ENCODE measurements at places on chromosomes 7 and 10.

DNA sequence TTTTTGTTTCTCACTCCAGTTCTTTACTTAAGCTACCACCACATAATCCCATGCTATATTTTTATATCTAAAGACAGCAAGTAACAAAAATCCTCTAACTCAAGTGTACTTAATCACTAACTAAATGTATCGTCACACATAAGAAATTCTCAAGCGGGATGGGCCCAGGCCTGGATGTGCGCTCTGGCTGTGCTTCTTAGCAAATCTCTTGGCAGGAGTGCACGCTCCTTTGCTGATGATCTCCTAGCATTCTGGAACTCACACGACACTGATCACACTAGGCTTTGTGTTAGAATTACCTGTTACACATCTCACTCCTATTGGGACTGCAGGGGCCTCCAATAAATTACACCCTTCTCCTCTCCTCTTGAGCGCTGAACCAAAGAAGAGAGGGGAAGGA is 46.7 kb upstream of the CALD1 start:
- no peaks in the 10 kb centered on the region for H3K4me1 ChIP-seq
- no peak overlapping the region for H3K4me3 ChIP-seq
- no peak overlapping the region for H3K27ac ChIP-seq
- no peak for DNase-seq

DNA sequence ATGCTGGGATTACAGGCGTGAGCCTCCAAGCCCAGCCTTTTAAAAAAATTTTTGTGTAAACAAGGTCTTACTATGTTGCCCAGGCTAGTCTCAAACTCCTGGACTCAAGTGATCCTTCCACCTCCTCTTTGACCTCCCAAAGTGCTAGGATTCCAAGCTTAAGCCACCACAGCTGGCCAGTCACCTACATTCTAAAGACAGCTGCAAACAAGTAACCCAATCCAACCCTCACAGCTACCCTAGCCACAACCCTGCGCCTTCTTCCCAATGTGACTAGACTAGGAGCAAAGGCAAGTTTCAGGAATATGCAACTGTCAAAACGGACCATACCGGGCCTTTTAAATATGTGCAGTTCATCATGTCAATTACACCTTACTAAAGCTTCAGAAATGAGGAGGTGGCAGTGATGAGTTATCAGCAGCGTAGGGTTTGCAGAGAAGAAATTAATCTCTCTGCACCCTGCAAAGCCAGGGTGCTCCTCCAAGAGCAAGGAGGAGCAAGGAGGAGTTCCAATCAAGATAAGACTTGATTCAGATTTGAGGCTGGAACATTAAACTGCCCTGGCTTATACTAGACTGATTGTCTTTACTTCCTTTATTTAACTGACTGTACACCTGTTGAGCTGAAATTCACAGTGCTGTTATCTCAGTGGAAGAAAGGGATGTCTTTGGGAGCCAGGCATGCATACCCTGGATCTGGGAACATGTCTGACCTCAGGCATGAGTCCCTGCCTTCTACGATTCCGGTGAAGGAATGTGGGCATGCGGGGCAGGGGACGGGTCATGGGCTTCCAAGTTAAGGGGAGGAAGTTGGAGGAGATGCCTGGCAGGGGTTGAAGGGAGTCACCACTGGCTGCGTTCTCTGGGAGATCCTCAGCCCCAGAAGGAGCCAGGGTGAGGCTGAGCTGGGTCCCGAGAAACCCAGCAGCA is 15.5 kb upstream of the TMEM120A start:
- H3K27ac ChIP-seq, result peak overlapping the region; percentile 5
- no peaks in the 10 kb centered on the region for H3K4me1 ChIP-seq
- H3K4me3 ChIP-seq, result no peak overlapping the region
- no peaks in the 10 kb centered on the region for H3K36me3 ChIP-seq
- no peaks in the 10 kb centered on the region for H3K27me3 ChIP-seq
- no peak for DNase-seq

- H3K4me3 ChIP-seq, result no peak overlapping the region
- H3K27me3 ChIP-seq, result no peaks in the 10 kb centered on the region
- no peak overlapping the region for H3K27ac ChIP-seq
- no peaks in the 10 kb centered on the region for H3K36me3 ChIP-seq
- DNase-seq, result no peak
- no peaks in the 10 kb centered on the region for H3K4me1 ChIP-seq
These were observed 104.4 kb downstream of the TAF3 start for GRCh38 chr10:7922707-7923106.

DNA sequence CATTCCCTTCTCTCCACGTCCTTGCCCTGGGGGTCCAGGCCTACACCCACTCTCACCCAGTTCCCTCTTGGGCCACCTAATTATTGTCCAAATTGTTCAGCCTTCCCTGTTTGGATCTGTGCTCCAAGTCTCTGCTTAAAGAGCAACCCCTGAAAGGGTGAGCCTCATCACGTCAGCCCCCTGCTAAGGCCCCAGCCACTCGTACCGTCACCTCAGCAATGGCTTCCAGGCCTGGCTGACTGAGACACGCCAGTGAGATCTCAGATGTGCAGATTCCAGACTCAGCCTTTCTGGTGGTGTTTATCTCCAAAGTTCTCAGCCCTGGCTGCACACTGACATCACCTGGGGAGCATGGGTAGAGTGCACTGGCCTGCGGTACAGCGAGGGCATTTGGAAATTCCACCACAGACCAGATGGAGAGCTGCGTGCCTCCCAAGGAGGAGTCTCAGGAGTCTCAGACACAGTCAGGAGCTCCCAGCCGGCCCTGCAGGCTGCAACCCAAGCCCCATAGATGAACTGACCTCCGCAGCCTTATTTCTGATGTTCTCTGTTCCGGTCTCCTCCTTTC is 87.5 kb downstream of the PRKAG2 start:
- no peaks in the 10 kb centered on the region for H3K27me3 ChIP-seq
- H3K36me3 ChIP-seq, result no peaks in the 10 kb centered on the region
- DNase-seq, result no peak
- H3K27ac ChIP-seq, result no peak overlapping the region
- no peaks in the 10 kb centered on the region for H3K4me1 ChIP-seq

DNA sequence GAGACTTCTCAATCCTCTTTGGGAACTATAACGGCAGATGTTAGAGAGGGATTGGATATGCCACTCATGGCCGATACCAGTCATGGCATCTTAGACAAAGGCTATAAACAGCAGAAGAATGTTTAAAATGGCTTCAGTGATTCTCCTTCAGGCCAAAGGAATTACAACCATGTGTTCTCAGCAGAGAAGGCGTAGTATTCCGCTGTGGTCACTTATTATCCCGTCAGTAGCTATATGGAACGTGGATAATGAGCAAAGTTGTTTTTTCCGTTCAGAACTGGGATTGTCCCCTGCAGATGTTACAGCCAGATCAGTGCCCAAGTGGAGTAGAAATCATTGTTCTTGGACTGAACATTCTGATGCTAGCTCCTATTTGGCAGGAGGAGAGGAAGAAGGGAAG is 43.1 kb downstream of the TEX36 start:
- no peak overlapping the region for H3K4me3 ChIP-seq
- H3K27me3 ChIP-seq, result no peaks in the 10 kb centered on the region
- DNase-seq, result no peak
- no peak overlapping the region for H3K27ac ChIP-seq

- H3K27me3 ChIP-seq, result no peaks in the 10 kb centered on the region
- no peak overlapping the region for H3K27ac ChIP-seq
- no peaks in the 10 kb centered on the region for H3K36me3 ChIP-seq
- H3K4me1 ChIP-seq, result no peaks in the 10 kb centered on the region
These were observed 1613.0 kb upstream of the LRRTM3 start for GRCh38 chr10:65312876-65313275.

GRCh38 chr10:86661161-86662025 is 6.9 kb upstream of the LDB3 start:
- H3K36me3 ChIP-seq, result no peaks in the 10 kb centered on the region
- no peak for DNase-seq
- peaks cover 5% of the 10 kb centered on the region for H3K4me1 ChIP-seq
- H3K4me3 ChIP-seq, result no peak overlapping the region

DNA sequence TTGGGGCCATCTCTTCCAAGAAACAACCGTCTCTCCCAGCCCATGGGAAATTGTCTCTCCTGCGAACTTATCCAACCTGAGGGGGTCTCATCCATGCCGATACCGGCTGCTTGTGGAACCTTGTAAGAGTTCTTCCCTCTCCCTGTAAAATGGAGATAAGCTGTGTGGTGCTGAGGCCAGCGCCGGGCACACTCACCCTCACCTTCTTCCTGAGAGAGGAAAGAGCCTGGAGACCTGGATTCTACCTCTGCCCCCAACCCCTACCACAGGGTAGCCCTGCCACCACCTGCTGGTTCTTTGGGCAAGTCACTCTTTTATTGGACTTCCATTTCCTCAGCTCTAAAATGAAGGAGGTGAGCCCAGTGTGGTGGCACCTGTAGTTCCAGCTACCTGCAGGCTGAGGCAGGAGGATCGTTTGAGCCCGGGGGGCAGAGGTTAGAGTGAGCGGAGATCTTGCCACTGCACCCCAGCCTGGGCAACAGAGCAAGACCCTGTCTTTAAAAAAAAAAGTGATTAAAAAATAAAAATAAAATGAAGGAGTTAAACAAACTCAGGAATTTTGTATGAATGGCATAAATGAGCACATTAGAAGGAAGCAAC is 38.4 kb upstream of the PSAP start:
- no peak for DNase-seq
- H3K4me3 ChIP-seq, result peak overlapping the region; percentile 36
- H3K27me3 ChIP-seq, result no peaks in the 10 kb centered on the region

DNA sequence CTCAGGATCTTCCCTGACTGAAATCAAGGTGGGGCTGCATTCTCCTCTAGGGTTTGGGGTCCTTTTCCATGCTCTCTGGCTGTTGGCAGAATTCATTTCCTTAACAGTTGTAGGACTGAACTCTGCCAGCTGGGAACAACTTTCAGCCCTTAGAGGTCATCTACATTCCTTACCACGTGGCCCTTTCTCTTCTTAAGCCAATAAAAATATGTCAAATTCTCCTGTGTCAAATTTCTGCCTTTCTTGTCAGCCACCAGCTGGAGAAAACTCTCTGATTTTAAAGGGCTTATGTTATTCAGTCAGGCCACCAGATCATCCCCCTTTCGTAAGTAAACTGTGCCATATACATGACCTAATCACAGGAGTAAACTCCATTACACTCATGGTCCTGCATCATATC is 95.3 kb upstream of the IL6 start:
- no peaks in the 10 kb centered on the region for H3K4me1 ChIP-seq
- no peak overlapping the region for H3K4me3 ChIP-seq
- H3K27me3 ChIP-seq, result no peaks in the 10 kb centered on the region

- DNase-seq, result no peak
- H3K27ac ChIP-seq, result no peak overlapping the region
- no peaks in the 10 kb centered on the region for H3K4me1 ChIP-seq
These were observed 586.6 kb downstream of the SUGCT start for GRCh38 chr7:40721342-40721949.

DNA sequence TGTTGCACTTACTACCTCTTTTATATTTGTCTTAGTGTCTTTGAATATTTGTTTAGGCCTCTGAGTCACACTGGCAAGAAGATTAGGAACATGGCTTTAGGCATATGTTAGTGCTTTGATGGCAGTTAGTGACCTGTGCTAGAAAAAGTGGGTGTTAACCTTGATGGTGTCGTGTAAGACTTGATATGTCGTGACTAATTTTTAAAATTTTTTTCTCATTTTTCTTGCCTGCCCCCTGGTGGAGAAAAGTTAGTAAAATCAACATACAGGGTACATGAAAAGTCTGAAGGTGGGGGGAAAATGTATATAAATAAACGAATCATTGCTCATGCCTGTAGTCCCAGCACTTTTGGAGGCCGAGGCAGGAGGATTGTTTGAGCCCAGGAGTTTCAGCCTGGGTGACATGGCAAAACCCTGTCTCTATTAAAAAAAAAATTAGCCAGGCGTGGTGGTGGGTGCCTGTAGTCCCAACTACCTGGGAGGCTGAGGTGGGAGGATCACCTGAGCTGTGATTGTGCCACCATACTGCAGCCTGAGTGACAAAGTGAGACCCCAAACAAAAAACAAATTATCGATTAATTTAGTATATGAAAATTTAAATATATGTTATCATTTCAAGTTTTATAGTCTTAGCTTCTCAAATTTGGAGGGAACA is 44.6 kb downstream of the TAX1BP1 start:
- DNase-seq, result no peak
- no peak overlapping the region for H3K27ac ChIP-seq
- no peaks in the 10 kb centered on the region for H3K27me3 ChIP-seq
- H3K4me1 ChIP-seq, result no peaks in the 10 kb centered on the region

GRCh38 chr7:69780379-69780778 is 182.1 kb downstream of the AUTS2 start:
- H3K4me3 ChIP-seq, result no peak overlapping the region
- no peaks in the 10 kb centered on the region for H3K36me3 ChIP-seq
- H3K27me3 ChIP-seq, result no peaks in the 10 kb centered on the region
- no peak for DNase-seq
- H3K4me1 ChIP-seq, result no peaks in the 10 kb centered on the region
- H3K27ac ChIP-seq, result no peak overlapping the region

DNA sequence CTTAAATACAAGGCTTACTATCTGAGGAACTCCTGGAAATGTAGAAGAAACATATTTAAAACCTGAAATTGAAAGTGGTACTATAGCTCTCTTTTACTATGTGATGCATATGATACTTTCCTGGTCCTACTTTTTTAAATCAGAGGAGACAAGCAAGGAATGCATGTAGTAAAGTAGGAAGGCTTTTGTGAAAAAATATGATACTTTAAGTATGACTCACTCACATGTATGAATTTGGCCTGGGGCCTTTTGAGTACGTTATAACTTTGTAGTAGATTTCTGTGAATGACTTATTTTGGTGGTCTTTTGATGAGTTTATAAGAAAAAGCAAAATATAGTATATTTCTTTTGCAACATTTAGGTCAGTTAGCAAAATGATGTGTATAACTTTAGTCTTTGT is 53.8 kb downstream of the TAX1BP1 start:
- H3K27ac ChIP-seq, result no peak overlapping the region
- no peaks in the 10 kb centered on the region for H3K27me3 ChIP-seq
- DNase-seq, result no peak
- no peak overlapping the region for H3K4me3 ChIP-seq
- no peaks in the 10 kb centered on the region for H3K36me3 ChIP-seq
- no peaks in the 10 kb centered on the region for H3K4me1 ChIP-seq

GRCh38 chr10:26662864-26663263 is 34.6 kb upstream of the PDSS1 start:
- H3K27me3 ChIP-seq, result no peaks in the 10 kb centered on the region
- no peak for DNase-seq
- H3K27ac ChIP-seq, result no peak overlapping the region
- no peak overlapping the region for H3K4me3 ChIP-seq

- H3K4me3 ChIP-seq, result no peak overlapping the region
- no peak for DNase-seq
These were observed 60.8 kb upstream of the DOCK1 start for GRCh38 chr10:126844406-126844805.

- no peak overlapping the region for H3K27ac ChIP-seq
- H3K4me3 ChIP-seq, result no peak overlapping the region
- H3K4me1 ChIP-seq, result no peaks in the 10 kb centered on the region
- DNase-seq, result no peak
These were observed 108.7 kb upstream of the INSIG1 start for GRCh38 chr7:155188821-155189581.

- H3K4me1 ChIP-seq, result no peaks in the 10 kb centered on the region
- H3K4me3 ChIP-seq, result no peak overlapping the region
- no peaks in the 10 kb centered on the region for H3K27me3 ChIP-seq
These were observed 565.4 kb upstream of the NRP1 start for GRCh38 chr10:33899578-33900531.

- H3K36me3 ChIP-seq, result no peaks in the 10 kb centered on the region
- no peak overlapping the region for H3K4me3 ChIP-seq
- H3K4me1 ChIP-seq, result no peaks in the 10 kb centered on the region
These were observed 264.8 kb downstream of the PTPRN2 start for GRCh38 chr7:158322616-158323530.
